ENCODE measurements at places on chromosomes 7 and 10.

DNA sequence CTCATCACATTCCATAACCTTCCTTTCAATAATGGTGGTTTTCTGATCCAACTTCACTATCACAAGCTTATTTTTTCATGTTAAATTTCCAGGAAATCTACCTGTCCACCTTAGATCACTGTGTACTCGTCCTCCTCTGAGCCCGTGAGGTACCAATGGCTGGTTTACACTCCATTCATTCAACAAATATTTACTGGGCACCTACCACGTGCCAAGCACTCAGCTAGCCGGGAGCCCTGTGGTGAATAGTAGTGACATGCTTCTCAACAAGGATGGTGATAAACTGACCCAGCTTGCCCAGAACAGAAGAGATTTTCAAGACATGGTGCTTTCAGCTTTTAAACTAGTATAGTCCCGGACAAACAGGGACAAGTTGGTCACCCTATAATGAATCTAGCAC, 98.2 kb downstream of the FAM204A start:
- no peak for DNase-seq

DNA sequence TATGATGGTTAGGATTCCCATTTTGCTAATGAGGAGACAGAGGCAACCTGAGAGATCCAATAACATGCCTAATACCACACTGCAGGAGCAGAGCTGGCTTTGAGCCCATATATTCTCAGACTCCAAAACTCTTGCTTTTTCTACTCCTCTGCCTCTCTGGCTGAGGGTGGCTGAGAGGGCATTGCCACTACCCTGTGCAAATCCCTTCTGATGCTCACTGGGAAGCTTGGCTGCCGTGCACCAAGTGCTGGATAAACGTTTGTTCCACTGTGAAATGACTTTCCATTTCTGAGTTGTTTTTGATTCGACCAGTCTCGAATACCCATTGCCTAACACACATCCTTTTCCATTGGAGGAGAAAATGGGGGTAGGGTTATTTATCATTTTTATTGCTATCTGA, 123.1 kb upstream of the SORCS3 start:
- DNase-seq: no peak

GRCh38 chr7:42096681-42097561, 140.1 kb downstream of the GLI3 start:
- no peak for DNase-seq

- no peak for DNase-seq
Measured at GRCh38 chr10:75035975-75036708, 75.3 kb upstream of the SAMD8 start.

GRCh38 chr10:119079599-119080520, 757 bp downstream of the EIF3A start:
- DNase-seq: peak; percentile 88

DNA sequence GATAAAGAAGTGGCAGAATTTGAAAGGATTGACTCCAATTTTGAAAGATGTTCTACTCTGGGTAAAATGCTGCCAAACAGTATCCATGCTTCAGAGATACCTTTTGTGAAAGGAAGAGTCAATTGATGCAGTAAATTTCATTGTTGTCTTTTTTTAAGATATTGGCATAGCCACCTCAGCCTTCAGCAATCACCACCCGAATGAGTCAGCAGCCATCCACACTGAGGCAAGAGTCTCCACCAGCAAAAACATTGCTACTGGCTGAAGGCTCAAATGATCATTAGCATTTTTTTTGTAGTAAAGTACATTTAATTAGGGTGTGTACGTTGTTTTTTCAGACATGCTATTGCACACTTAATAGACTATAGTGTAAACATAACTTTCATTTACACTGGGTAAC, 31.7 kb upstream of the CYP26C1 start:
- DNase-seq: peak; percentile 12

GRCh38 chr10:86303626-86304025, 63.0 kb downstream of the GRID1 start:
- DNase-seq: no peak

- no peak for DNase-seq
Measured at GRCh38 chr10:327889-328852, 192.9 kb downstream of the ZMYND11 start.

DNA sequence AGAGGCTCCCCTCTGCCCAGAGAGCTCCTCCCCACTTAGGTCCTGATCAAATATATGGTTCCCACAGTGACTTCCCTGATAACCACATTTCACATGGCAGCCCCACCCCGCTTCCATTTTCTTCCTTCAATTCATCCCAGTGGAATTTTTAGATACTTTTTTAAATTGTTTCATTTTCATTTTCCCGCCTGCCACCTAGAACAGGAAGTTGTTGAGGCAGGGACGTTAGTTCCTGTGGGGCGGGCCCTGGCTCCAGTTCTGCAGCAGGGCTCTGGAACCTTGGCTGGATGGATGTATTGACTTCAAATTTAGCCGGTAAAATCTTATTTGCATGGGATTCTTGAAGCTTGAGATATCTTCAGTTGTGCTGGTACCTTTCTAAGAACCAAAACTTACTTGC, 226.6 kb downstream of the PAXIP1 start:
- DNase-seq: no peak

- DNase-seq: no peak
Measured at GRCh38 chr10:24469993-24470392, 253.7 kb downstream of the ARHGAP21 start.

DNA sequence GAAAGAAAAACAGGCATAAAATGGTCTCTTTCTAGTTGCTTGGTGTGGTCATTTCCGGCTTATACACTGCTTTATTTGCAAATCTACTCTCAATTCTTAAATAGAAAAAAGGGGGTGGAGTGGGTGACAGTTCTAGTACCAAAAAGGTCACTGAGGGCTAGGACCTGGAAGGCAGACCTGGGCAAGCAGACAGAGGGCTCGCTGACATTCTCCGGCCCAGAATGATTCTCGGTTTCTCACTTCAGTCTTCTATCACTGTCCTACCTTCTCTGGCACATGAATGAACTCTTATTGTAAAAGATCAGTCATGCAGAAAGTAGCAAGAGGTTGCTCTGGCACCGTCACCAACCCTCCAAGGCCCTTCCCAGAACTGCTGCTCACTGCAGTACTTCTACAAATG, 54.0 kb downstream of the MALSU1 start:
- DNase-seq: no peak

GRCh38 chr10:114315566-114316420, 76.7 kb downstream of the VWA2 start:
- no peak for DNase-seq

GRCh38 chr7:76133164-76133775, 68.4 kb upstream of the SRRM3 start:
- DNase-seq: no peak

DNA sequence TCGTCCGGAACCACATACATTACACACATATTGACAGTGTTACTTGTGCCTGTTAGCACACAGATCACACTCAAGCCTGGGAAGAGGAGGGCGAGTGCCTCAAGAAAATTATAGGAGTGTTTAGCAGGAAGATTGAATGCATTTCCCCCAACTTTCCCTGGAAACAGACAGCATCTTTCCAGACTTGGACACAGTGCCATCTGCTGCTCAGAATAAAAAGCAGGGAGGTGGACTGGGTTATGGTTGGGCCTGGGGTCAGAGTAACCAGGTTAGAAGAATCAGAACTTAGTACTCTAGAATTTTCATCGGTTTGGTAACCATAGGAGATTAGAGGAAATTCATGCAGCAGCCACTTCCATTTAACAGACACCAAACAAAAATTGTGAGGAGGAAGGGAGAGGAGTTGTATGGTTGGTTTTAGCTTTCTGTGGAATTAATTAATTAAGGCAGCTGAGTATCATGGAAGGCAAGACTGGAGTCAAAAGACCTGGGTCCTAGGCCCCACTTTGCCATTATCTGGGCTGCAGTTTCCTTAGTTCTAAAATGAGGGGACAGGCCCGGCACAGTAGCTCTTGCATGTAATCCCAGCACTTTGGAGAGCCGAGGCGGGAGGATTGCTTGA, 43.4 kb upstream of the OPTN start:
- DNase-seq: no peak

GRCh38 chr10:104802941-104803340, 161.9 kb downstream of the SORCS3 start:
- DNase-seq: no peak

GRCh38 chr10:83574770-83575169, 564.5 kb upstream of the GHITM start:
- no peak for DNase-seq

DNA sequence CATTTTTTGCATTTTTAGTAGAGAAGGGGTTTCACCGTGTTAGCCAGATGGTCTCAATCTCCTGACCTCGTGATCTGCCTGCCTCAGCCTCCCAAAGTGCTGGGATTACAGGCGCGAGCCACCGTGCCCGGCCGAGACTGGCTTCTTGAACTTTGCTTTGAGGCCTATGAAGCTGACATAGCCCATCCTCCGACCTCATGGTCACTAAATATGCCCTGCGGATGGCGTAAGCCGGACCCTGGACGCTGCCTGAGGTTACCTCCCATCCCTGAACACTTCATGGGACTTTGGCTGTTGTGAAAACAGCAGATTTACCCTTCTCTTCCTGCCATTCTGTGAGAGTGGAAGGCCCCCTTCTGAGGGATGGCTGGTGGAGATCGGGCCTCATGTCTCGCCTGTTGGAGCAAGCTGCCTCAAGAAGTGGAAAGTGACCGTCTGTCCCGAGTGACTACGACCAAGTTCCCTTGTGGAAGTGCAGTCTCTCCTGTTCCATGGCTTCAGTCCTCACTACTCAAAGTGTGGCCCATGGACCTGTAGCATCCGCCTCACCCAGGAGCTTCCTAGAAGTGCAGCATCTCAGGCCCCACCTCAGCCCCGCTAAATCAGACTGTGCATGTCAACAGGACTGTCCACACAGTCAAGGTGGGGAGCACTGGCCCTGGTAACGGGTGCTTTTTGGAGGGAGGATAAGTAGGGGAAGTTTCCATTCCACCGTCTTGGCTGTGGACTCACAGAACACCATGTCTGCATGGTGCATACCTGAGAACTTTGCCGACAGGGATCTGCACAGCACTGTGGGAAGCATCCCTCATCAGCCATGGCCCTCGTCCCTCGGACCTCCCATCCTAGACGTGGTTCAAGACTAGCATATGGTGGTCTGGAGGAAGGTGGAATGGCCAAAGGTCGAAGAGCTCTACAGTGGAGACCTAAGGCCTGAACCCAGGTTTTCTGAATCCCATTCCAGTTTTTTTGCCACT, 210.5 kb upstream of the SHH start:
- no peak for DNase-seq

- DNase-seq: no peak
Measured at GRCh38 chr7:5177060-5177459, 13.0 kb upstream of the WIPI2 start.

- DNase-seq: no peak
Measured at GRCh38 chr7:151644554-151644953, 124.9 kb upstream of the RHEB start.

GRCh38 chr10:102394801-102395399, 605 bp upstream of the NFKB2 start:
- peak; percentile 58 for DNase-seq

DNA sequence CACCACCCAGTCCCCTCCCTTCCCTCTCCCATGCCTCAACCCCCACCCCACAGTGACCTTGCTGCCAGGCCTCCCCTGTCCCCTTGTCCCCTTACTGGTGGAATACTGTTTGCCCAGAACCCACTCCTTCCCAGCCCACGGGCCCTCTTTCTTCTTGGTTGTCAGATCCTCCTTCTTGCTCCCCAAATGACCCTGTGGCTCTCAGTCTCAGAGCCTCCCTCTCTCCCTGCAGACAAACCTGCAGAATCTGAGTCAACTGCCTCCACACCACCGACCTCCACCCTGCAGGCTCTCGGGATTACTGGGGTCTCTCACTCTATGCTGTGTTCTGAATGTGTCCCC, 47.5 kb downstream of the HSPA12A start:
- no peak for DNase-seq

DNA sequence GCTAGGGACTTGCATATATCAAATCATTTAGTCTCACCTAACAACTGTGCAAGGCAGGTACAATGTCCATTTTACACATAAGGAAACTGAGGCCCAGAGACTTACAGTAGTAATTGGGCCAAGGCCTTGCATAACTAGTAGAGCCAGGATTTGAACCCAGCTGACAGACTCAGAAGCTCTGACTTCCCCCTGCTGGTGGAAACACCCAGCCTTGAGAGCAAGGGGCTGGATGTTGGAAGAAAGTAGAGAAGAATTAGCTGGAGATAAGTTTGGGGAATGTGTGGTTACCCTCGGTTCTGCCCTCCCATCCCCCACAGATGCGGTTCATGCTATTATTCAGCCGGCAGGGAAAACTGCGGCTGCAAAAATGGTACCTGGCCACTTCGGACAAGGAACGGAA, 2.0 kb downstream of the AP1S1 start:
- peak; percentile 42 for DNase-seq

GRCh38 chr10:110207805-110208613, 604 bp downstream of the MXI1 start:
- peak; percentile 57 for DNase-seq

DNA sequence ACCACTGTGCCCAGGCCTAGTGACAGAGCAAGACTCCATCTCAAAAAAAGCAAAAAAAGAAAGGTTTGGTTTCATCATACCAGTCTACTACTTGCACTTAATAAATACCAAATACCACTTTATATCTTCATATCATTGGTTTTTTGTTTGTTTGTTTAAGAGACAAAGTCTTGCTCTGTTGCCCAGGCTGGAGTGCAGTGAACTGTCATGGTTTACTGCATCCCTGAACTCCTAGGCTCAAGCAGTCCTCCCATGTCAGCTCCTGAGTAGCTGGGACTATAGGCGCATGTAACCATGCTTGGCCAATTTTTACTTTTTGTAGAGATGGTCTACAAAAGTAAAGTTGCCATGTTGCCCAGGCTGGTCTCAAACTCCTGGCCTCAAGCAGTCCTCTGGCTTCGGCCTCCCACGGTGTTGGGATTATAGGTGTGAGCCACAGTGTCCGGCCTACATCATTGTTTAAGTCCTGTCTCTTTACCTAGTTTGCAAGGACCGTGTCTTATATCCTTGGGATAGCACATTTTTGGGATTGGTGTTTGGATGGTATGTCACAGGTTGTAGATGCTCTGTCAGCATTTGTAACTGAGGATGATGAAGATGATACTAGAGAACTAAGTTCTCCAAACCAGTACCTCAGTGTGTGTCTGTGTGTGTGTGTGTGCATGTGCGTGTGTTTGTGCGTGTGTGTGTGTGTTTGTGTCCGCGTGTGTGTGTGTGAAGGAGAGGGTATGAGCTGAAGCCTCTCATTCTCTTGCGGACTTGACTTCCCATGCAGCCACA, 9.3 kb downstream of the LMTK2 start:
- DNase-seq: no peak

GRCh38 chr10:57142925-57143576, 782.0 kb upstream of the ZWINT start:
- DNase-seq: no peak

DNA sequence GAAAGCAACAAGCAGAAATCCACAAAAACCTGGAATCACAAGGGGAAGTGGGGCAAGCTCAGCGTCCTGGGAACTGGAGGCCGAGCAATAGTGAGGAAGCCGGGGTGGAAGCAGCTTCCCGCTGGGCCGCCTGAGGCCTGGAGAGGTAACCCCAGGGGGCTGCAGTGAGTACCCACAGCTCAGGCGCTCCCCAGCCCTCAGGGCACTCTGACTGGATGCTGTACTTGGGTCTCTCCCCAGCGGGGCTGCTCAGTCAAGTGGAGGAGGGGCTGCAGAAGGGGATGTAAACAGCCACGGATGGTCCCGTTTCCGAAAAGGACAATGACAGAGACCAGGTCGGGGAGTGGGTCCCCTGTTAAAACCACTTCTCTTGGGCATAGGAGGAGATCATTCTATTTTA, 50.3 kb downstream of the SLIT1 start:
- DNase-seq: no peak
